ENCODE measurements at places on chromosomes 4 and X.

DNA sequence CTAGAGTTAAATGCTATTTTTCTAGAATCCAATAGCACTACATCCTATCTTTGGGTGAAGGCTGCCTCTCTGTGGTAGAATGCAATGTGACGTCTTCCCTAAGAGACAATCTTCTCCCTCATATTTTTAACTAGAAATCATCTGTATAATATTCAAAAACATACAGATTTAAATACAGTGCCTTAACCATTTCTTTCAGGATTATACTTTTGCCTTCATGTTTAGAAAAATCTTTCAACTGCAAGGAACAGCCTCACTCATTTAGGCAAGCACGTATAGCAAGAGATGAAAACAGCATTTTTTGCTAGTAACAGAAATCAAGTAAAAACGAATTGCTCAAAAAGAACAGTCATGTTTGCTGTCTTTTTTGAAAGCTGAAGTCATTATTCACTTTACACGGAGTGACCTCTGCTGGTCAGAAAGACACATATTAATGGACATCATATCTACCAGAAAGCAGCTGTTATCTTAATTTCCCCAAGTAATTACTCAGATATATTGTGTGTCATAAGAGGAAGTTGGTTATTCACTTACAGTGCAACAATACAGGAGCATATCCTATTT is 422.3 kb downstream of the STPG2 start:
- no peak for DNase-seq

DNA sequence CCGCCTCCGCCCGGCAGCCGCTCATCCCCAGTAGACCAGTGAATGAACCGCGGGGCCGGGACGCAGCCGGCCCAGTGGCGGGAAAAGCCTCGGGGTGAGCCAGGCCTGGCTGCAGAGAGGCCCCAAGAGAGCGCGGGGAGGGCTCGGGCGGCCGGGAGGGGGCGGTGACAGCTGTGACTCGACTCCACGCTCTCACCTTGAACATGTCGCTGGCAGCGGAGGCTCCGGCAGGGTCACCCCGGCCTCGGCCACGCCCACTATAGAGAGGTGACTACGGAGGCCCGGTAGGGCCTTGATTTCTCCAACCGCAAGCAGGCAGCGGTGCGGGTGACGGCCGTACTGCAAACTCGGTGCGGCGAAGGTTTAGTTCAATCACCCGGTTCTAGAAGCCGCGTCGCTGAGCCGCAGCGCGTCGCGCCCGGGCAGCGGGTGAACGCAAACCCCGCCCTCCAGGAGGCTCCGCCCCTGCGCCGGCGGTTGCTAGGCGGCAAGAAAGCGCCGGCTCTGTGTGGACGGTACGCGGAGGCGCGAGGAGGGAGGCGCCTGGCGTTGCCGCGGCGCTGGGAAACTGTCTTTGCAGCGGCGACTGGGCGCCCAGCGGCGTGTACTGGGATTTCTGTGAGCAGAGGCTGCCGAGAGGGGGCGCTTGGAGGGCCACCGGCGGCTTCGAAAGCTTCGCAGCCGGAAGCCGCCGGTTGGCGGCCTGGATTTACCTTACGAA is at the start of the genes APOO and CXorf58:
TSS of gene APOO (minus strand) at position 441 of the 721 bp plus-strand sequence. CDS start at position 205, 236 bp downstream.
TSS of gene CXorf58 (plus strand) at position 509 of the 721 bp plus-strand sequence. CDS start 2,297 bp downstream, outside the sequence.
- peak; percentile 69 for DNase-seq

DNA sequence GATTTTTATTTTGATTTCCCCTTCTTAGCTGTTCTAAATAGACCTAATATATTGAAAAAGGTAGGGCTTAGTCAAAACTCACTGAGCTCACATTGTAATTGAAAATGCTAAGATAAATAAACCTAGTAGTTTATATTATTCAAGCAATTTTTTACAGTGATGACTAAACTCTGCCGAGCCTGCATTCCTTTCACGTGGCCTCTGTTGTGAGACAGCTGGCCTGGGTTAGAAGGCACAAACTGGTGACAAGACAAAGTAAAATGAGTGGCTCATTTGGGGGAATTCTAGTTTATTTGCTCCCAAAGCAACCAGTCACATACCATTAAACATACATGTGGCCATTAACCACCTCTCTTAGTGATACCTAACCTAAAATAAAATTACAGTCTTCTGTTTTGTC is 169.4 kb upstream of the TEX13C start:
- DNase-seq, result no peak

GRCh38 chr4:7335344-7336066 is 99.2 kb downstream of the PSAPL1 start:
- peak; percentile 51 for DNase-seq

GRCh38 chrX:96244955-96245354 is 439.7 kb upstream of the DIAPH2 start:
- DNase-seq, result no peak
